ENCODE measurements at places on chromosomes 7 and 10.

- DNase-seq, result no peak
Measured at GRCh38 chr7:155533120-155533826, 13.1 kb downstream of the CNPY1 start.

DNA sequence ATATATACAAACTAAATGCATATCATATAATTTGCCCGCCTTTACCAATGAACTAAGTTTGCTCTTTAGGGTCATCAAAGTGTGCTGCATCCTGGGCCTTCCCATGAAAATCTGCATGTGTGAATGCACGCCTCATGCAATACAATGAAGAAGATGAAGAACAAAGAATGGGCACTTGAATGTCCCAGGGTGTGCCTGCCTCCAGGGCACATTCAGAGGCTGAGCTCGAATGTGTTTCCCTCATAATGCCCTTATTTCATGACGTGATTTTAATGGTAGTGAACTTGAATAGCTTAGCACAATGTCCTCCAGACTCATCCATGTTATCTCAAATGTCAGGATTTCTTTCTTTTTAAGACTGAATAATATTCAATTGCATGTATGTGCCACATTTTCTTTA lies 824.9 kb downstream of the TNS3 start:
- no peak for DNase-seq

DNA sequence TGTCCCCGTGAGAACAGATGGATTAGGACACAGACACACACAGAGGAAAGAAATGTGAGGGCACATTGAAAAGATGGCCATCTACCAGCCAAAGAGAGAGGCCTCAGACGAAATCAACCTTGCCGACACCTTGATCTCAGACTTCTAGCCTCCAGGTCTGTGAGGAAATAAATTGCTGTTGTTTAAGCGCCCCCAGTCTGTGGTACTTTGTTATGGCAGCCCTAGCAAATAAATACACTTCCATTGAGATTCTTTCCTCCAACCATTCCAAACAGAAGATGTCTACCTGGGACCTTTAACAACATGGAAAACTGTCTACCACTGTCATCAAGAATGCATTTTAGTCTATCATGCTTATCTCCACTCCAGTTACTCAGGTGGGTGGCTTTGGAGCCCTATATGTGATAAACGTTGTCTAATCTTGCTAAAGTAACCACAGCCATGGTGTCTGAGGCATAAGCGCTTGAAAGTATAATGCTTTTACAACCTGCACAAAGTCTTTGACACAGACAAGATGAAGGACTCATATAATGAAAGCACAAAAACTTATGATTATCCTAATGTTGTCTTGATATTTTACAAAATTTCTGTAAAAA lies 244.3 kb downstream of the MTERF1 start:
- peak; percentile 51 for DNase-seq

GRCh38 chr7:130442601-130443000 lies 1.8 kb upstream of the CEP41 start:
- no peak for DNase-seq

DNA sequence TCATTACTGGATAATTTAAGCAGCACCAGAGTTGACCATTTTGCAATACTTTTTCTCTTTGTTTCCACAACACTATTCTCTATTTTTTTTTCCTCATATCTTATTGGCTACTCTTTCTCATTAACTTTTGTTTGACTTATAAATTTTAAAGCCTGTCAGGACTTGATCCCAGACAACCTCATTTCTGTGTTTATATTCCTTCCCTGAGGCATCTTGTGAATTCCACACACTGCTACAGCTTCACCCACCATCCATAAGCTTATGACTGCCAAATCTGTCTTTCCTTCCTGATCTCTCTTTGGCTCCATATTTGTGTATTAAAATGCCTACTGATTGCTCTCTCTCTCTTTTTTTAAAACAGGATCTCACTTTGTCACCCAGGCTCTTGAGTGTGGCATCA lies 124.6 kb upstream of the MBL2 start:
- no peak for DNase-seq

- no peak for DNase-seq
Measured at GRCh38 chr7:121113288-121113687, 124.8 kb downstream of the CPED1 start.

DNA sequence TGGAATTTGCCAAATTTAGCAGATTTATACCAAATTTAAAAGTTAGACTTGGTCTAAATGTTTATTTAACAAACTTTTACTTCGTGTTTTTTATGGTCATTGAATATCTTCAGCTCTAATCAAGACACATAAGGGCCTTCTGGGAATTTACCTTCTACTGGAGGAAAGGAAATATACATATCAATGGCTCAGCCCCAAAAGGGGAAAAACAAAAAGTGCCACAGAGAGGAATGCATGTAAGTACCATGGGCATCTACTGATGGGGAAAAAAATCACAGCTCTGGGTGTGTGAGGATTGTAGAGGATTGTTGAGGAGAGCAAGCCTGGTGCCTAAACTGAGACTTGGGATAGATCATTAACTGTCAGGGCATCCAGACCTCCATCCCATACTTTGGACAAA lies 260.3 kb downstream of the SORCS1 start:
- DNase-seq, result no peak

DNA sequence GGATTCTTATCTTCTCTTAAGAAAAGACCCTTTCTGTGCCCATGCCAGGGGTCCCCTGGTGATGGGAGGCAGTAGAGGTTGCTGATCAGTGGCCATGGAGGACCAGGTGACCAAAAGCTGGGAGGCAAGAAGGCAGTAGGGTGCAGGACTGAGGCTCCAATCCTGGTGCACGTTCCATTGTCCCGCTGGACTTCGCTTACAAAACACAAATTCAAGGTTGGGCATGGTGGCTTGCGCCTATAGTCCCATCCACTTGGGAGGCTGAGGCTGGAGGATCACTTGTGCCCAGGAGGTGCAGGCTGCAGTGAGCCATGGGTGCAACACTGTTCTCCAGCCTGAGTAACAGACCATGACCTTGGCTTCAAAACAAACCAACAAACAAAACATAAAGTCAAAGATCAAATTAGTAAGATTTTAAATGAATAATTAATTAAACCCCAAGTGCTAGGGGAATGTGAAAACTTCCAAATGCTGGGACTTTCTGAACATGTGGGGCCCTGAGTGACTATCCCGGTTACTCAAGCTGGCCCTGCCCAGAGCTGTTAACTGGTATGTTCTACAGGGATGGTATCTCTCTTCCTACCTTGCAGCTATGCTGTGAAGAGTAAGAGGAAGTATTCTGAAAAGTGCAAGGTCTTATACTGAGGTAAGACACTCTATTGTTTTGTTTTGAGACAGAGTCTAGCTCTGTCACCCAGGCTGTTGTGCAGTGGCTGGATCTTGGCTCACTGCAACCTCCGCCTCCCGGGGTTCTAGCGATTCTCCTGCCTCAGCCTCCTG lies 97.6 kb downstream of the LYZL2 start:
- DNase-seq, result no peak

DNA sequence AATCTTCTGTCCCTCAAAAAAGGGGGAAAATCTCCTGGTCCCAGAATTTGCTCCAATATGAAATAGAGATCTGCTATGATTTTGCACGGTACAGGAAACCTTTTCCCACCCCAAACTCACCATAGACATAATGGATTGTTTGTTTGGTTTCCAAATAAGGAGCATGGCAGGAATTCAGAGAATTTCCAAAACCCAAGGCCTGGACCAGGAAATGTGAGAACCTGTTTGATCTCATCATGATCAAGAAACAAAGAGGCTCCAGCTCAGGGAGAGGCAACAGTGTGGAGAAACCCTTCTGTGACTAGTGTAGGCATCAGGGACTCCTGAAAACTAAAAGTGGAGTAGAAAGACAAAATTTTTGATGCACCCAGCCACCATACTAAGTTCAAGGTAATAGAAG lies 1548.1 kb upstream of the LRRTM3 start:
- no peak for DNase-seq

- DNase-seq, result peak; percentile 43
Measured at GRCh38 chr7:8365499-8366110, 67.8 kb upstream of the NXPH1 start.

- DNase-seq, result no peak
Measured at GRCh38 chr7:159238541-159238940, 93.9 kb upstream of the VIPR2 start.

DNA sequence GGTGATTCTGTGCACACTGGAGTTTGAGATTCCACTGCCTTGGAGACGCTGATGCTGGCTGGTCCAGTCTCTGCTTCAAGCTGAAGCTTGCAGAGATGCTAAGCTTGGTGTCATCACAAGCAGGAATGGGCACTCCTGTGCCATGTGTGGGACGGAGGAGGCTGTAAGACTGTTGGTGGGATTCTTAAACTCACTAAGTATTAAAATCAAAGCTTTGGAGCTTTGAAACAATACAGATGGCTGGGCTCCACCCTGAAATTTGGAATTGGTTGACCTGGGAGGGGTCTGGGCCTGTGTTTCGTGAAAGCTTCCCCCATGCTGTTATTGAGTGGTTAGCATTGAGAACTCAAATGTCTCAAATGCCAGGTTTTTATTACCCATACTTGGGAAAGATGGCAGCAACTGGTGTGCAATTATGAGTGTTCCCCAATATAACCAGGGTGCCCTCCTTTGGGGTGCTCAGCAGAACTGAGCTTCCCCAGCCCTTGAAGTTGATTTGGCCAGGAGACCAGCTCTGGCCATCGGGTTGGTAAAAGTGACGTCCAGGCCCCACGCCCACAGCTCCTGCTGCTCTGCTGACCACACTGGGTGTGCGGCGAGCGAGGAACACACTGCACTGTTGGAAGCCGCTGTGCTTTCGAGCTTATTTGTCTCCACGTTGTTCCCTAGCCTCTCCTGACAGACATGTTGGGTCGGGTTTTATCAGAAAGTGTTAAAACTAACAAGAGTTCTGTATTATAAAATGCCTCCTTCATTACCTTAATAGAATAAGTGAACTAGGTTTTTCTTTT lies 377.7 kb downstream of the GLRX3 start:
- no peak for DNase-seq

GRCh38 chr10:31754803-31755624 lies 173.6 kb downstream of the ARHGAP12 start:
- DNase-seq, result no peak

DNA sequence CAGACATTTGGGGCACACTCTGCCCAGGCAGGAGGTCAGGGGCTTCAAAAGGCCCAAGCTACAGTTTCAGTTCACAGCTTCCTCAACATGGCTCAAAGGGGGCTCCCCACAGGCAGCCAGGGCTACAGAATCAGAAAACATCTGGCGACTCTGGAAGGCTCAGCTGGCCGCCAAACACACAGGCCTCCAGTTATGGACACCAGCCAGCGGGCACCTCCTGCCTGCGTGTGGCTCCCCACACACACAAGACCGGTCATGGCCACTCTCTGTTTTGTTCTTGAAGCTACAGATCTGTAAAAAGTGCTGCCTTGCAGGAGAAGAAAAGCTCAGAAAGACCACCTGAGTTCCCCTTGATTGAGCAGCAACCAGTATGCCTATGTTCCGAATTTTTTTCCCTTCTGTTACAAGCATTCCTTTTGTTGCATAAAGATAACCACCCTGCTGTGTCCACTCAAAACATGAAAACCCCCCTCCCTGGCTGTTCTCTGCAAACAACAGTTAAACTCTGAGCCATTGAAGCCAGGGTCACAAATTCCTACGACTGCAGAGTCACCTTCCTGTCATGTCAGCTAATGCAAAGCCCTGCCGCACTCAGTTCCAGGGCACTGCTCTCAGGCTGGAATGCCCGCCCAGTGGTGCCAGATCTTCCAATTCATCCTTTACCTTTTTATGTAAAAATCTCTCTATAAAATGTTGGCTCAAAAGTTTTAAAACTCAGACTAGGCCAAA lies 33.6 kb downstream of the VSTM4 start:
- no peak for DNase-seq

DNA sequence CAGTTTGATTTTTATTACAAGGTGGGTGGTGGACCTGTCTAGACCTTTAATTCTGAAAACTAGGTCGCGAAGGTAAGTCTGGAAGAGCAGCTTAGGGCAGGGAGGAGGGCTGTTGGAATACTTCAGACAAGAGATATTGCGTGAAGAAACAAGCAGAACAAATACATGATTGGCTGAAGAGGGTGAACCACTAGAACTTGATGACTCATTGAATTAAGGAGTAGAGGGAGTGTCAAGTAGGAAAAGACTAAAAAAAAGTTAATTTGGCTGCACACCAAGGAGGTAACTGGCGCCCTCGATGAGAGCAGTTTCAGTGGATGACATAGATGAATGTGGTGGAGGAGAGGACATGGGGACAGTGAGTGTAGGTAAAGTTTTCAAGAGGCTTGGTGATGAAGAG lies 41.3 kb downstream of the WNT2 start:
- DNase-seq, result no peak

- no peak for DNase-seq
Measured at GRCh38 chr7:68461430-68461829, 1136.8 kb upstream of the AUTS2 start.

GRCh38 chr10:71015674-71016073 lies 127.3 kb upstream of the PCBD1 start:
- DNase-seq, result no peak

GRCh38 chr10:112671743-112672142 lies 224.7 kb downstream of the VTI1A start:
- no peak for DNase-seq

DNA sequence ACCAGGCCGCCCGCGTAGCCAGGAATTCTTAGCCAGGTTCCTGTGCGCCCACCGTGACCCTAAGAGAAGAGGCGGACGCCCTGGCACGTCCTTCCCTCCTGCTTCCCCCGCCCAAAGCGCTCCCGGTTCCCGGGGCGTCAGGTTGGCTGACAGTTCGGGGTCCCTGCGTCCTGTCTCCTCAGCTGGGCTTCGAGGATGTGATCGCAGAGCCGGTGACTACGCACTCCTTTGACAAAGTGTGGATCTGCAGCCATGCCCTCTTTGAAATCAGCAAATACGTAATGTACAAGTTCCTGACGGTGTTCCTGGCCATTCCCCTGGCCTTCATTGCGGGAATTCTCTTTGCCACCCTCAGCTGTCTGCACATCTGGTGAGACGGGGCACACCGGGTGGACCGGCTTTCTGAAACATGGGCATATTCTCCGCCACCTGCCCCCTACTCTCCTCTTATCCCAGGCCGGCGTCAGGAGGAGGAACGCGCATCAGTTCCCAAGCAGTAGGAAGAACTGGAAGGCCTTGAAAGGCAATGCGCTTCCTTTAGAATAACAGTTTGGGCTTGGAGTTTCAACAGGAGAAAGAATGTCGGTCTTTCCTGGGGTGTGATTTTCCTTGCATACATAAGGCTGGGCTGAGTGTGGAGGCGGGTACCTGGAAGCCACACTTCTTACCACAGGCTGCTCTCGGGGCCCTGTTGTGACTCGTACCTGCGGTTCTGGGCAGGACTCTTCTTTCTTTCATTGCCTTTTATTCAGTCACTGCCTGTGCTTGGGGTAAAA lies 728 bp downstream of the CAV2 start:
- peak; percentile 90 for DNase-seq

DNA sequence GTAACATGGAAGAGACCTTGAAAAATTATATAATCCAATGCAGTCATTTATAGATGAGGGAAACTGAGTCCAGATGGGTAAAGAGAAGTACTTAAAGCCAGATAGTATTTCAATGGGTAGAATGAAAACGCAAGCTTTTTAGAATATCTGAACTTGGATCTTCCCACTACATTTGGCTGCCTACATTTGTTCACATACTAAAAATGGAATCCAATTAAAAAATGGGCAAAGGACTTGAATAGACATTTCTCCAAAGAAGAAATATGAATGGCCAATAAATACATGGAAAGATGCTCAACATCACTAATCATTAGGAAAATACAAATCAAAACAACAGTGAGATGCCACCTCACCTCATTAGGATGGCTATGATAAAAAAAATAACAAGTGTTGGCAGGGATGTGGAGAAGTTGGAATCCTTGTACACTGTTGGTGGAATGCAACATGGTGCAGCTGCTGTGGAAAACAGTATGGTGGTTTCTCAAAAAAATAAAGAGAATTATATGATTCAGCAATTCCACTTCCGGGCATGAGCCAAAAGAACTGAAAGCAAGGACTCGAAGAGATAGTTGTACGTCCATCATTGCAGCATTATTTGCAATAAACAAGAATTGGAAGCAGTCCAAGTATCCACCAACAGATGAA lies 188.0 kb downstream of the FRMD4A start:
- DNase-seq, result no peak

Measured in MM.1S (cell line).